ENCODE measurements at places on chromosomes 1 and 21. TPM values are rescaled to one million over a fixed set of nuclear protein-coding genes. Genes with fewer than 3 reads are reported as not detected.

- peak; percentile 74 for DNase-seq
These were observed 2.5 kb downstream of the DR1 start for GRCh38 chr1:93348104-93348728.

GRCh38 chr1:41833519-41834000, 85.2 kb downstream of the HIVEP3 start:
- no peak for DNase-seq

DNA sequence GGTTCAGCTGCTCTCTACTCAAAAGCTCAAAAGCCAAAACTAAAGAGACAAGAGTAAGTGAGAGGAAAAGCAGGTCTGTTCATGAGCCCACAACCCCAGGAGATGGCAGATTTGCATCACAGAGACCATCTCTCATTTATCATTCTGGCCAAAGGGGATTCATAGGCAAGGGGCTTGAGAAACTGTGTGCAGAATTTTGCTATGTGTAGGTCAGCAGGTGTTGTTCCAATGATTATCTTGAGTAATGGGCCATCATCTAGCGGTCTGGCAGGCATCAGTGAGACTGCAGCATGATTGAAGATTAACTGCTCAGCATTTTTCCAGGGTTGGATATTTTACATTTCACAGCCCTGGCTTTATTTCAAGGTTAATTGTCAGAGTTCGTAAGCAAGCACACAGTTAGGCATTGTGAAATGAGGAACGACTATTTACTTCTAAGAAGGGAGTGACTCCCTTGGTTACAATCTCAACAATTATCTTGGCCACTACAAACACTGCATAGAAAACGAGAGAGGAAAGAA, 1204.6 kb upstream of the TMPRSS15 start:
- peak; percentile 2 for DNase-seq

- no peak for DNase-seq
These were observed 33.6 kb upstream of the GPR52 start for GRCh38 chr1:174414203-174414602.

Gene DEPDC1
- 4.1 TPM for total RNA-seq

Gene PDE4B
- 10.0 TPM for total RNA-seq

All from lung (tissue), 17 donors.